Placental pericyte (primary cell): ENCODE measurements at places on chromosomes 12 and 14. TPM values are rescaled to one million over a fixed set of nuclear protein-coding genes. Genes with fewer than 3 reads are reported as not detected.

Gene OR6C1
- not detected in 2 replicates for total RNA-seq

Gene PLEKHG7
- total RNA-seq = not detected in 2 replicates

Gene EID3
- total RNA-seq = 9.0 and 18.8 TPM in 2 replicates

Gene ASCL1
- total RNA-seq = not detected in 2 replicates

Gene ESPL1
- total RNA-seq = 0.66 and 19.0 TPM in 2 replicates

Gene CLMN
- total RNA-seq = 0.14 and 2.6 TPM in 2 replicates

Gene OR4Q2
- total RNA-seq = not detected in 2 replicates

Gene ATF7
- total RNA-seq = 10.3 and 11.9 TPM in 2 replicates

Gene FGFR1OP2
- total RNA-seq = 44.0 and 49.0 TPM in 2 replicates

Gene GON7
- 8.8 and 13.7 TPM in 2 replicates for total RNA-seq

Gene CMA1
- not detected in 2 replicates for total RNA-seq

Gene PKP2
- 3.7 and 39.6 TPM in 2 replicates for total RNA-seq

Gene CLSTN3
- 6.4 and 12.9 TPM in 2 replicates for total RNA-seq

Gene SLC39A2
- 0.14 TPM in 1 of 2 replicates, not detected in the other for total RNA-seq

Gene TAS2R7
- total RNA-seq = not detected in 2 replicates

Gene NAA30
- 18.2 and 32.9 TPM in 2 replicates for total RNA-seq

Gene SCN8A
- 0.88 and 13.3 TPM in 2 replicates for total RNA-seq

Gene JPH4
- not detected in 2 replicates for total RNA-seq

Gene BDKRB1
- total RNA-seq = 46.7 and 47.5 TPM in 2 replicates

Gene PTPN11
- total RNA-seq = 105 and 123 TPM in 2 replicates

Gene KLRB1
- not detected in 2 replicates for total RNA-seq

Gene TCL1B
- not detected in 2 replicates for total RNA-seq

Gene TOMM20L
- total RNA-seq = not detected in 2 replicates

Gene TPPP2
- not detected in 2 replicates for total RNA-seq

Gene GYS2
- total RNA-seq = not detected in 2 replicates

Gene ETNK1
- total RNA-seq = 21.0 and 39.2 TPM in 2 replicates

Gene YLPM1
- total RNA-seq = 25.8 and 39.7 TPM in 2 replicates

Gene M6PR
- 141 and 243 TPM in 2 replicates for total RNA-seq

Gene TIGAR
- 15.5 and 19.3 TPM in 2 replicates for total RNA-seq

Gene HOXC12
- not detected in 2 replicates for total RNA-seq

Gene DHRS2
- not detected in 2 replicates for total RNA-seq

Gene GRIN2B
- total RNA-seq = not detected in 2 replicates

Gene DNAH10
- 0.14 and 0.88 TPM in 2 replicates for total RNA-seq

Gene GLS2
- not detected in 2 replicates for total RNA-seq

Gene BRF1
- 33.3 and 50.1 TPM in 2 replicates for total RNA-seq

Gene C12orf56
- total RNA-seq = 2.8 and 4.3 TPM in 2 replicates

Gene PIWIL1
- total RNA-seq = not detected in 2 replicates

Gene WNT1
- total RNA-seq = not detected in 2 replicates

Gene TAC3
- not detected in 2 replicates for total RNA-seq

Gene GUCY2C
- not detected in 2 replicates for total RNA-seq

Gene SMARCC2
- 45.4 and 50.1 TPM in 2 replicates for total RNA-seq

Gene DTX1
- under 0.01 TPM in 1 of 2 replicates, not detected in the other for total RNA-seq

Gene DPY19L2
- total RNA-seq = 1.3 and 9.7 TPM in 2 replicates

Gene LRRK2
- 1.1 and 2.6 TPM in 2 replicates for total RNA-seq

Gene EMP1
- total RNA-seq = 56.2 and 219 TPM in 2 replicates

Gene GALNT16
- total RNA-seq = 1.3 and 1.9 TPM in 2 replicates

Gene CLEC9A
- total RNA-seq = not detected in 2 replicates

Gene KITLG
- total RNA-seq = 18.8 and 38.1 TPM in 2 replicates

Gene UTP20
- 12.5 and 40.9 TPM in 2 replicates for total RNA-seq
